Common myeloid progenitor, CD34-positive (primary cell): ENCODE measurements at places on chromosomes 7 and 10.

DNA sequence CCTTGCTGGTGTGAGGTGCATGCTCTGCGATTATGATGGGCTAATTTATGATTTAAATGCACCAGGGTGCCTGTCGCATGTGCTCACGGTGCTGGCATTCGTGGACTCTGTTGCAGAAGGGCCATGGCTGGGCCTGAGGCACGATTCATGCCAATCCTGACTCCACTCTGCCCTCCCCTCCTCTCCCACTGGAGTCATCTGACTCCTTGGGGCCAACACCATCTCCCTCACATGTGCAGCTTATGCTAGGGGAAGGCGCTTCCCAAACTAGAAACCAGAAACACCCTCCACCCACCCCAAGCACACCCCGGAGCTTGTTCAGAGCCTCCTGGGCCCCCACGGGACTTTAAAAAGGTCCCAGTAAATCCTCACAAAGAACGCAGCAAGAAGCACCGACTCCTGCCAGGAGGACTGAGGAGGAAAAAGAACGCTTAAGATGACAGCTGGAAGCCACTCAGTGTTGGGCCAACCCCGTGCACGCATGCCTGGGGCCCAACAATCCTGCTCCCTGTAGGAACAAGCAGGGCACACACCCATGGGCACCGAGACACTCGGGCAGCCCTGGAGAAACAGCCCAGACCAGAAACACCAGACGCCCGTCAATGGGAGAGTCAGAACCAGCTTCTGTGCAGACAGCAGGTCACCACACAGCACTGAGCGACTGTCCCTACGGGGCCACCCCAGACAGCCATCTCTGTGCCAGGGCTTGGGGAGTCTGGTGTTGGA lies 14.1 kb downstream of the BRI3 start:
- no peak for DNase-seq

DNA sequence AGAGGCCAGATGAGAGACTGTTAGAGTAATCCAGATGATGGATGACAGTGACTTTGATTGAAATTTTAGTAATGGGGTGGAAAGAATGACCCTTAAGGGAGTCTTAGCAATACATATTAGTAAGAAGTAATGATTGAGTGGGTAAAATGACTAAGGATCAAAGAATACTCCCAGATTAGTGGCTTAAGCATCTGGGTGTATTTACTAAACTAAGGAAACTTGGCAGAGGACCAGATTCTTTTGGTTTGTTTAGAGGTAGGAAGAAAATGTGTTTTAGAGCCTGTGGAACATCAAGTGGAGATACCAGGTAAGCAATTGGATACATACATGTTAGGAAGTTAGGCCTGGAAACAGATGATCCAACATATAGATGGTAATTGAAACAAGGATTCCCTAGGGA lies 58.8 kb upstream of the ADRA2A start:
- no peak for DNase-seq

GRCh38 chr7:79520543-79520942 lies 67.1 kb upstream of the MAGI2 start:
- no peak for DNase-seq

DNA sequence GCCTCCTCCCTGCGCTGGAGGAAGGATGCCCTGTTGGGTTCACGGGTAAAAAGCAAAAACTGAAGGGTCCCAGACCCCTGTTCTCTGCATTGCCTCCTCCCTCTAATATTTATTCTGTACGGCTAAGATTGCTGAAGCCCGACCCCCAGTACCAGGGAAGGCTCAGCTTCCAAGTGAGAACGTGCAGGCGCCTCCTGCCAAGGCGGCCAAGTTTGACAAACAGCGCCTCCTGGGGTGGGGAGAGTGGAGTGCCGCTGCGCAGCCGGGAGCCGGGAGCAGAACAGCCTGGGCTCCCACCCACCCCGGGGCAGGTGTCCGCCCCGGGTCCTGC lies 4.7 kb upstream of the EBF3 start:
- peak; percentile 83 for DNase-seq

DNA sequence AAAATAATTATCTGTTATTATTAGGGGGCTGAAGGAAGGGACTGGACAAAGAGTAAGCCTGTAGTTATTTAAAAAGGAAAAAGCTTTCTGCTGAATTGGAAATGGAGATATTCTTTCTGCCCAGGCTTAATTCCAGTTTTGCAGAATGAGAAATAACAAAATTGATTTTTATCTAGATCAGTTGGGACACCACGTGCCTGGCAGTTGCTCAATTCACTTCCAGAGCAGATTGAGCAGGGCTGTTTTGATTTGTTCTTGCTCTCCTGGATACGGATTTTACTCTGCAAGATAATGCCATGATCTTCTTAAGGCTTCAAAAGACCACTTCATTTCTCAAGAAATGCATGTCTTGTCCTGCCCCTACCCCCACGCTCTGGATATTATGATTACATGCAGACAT lies 524.3 kb downstream of the TCERG1L start:
- no peak for DNase-seq
